ENCODE measurements at places on chromosomes 6 and 20. TPM values are rescaled to one million over a fixed set of nuclear protein-coding genes. Genes with fewer than 3 reads are reported as not detected.
A peak's percentile ranks its signal among the peaks of the same experiment; 100 is the strongest.

- no peak for DNase-seq
Measured at GRCh38 chr6:5279891-5280338, 18.6 kb downstream of the FARS2 start.

DNA sequence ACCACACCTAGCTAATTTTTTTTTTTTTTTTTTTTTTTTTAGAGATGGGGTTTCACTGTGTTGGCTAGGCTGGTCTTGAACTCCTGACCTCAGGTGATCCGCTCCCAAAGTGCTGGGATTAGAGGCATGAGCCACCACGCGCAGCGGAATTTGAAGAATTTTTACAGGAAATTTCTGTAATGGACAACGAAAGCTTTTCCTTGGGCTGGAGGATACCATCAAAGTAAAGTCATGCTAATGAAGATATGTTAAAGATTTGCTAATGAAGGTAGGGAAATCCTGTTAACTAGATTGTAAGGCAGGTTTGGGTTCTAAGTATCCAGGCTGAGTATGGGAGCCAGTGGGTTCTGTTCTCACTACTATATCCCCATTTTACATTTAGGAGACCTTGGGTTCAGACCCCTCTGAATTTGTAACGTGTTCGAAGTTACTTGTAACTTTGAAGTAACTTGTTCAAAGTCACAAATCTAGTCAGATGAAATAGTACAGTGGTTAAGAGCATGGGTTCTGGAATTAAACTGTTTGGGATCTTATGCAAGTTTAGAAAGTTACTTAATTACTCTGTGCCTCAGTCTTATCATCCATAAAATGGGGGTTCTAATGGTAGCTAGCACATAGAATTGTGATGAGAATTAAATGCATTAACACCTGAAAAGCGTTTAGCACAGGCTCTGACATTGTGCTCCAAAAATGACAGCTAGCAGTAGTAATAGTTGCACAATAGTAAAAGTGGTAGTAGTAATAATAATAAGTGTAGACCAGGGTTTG, 123.4 kb upstream of the GPR6 start:
- DNase-seq, result no peak

The DUSP15 gene
- total RNA-seq, result 6.6 TPM

GRCh38 chr6:27238010-27238983, 9.2 kb upstream of the PRSS16 start:
- no peak for DNase-seq

The OR2J3 gene
- not detected for total RNA-seq

- no peak for DNase-seq
Measured at GRCh38 chr6:21666853-21667681, 73.5 kb downstream of the SOX4 start.

The SULF2 gene
- total RNA-seq, result 47.6 TPM

DNA sequence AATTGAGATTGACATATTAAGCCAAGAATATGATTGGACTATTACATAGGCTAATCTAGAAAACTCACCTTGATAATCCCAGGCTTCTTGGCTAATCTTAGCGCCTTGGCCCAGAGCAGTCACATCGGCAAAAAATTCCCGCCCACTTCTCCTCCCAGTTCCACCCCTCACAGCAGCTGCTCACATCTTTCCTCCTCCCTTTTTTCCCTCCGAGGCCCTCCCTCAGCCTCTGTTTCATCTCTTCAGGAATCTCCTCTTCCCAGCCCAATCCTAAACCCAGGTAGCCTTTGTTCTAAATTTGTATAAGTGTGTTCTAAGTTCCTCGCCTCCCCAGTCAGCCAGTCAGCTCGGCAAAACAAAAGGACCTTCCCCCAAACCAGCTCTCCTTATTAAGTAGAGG, 184.3 kb downstream of the PRKN start:
- no peak for DNase-seq

DNA sequence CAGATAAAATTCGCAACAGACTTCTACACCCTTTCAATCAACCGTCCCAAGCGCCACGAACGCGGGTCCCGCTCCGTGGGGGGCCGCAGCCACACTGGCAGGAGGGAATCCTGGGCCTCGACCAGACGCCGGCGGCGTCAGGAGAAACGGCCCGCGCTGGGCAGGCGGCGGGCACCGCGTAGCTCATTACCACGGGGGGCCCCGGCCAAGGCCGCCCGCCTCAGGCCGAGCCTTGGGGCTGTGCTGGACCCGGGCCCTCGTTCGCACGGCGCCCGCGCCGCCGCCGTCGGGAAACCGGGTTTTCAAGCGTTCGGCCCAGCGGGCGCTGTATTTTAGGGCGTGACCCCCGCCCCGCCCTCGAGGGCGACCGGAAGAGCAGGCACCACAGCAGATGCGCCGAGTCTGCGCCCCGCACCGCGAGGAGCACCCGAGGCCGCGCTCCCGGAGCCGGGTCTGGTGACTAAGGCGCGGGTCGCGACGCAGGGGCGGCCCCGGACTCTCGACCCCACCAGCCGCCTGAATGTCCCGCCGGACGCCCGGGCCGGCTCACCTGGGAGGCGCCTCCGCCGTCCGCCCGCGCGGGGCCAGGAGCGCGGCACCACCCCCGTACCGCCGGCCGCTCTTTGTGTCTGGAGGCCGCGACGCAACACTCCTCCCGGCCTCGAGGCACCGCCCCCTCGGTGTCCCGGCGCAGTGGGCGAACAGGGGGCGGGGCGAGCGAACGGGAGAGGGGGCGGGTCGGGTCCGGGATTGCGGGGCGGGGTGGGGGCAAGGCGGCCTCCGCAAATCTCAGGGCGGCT, at the start of gene NINL:
TSS of gene NINL (minus strand) at position 627 of the 800 bp plus-strand sequence. CDS start 58,944 bp downstream, outside the sequence.
- DNase-seq, result peak; percentile 86
